ENCODE measurements at places on chromosomes 5 and 9. TPM values are rescaled to one million over a fixed set of nuclear protein-coding genes. Genes with fewer than 3 reads are reported as not detected.

The KIF24 gene
- total RNA-seq: 1.6 TPM

The ERAP2 gene
- 8.9 TPM for total RNA-seq

The HTR4 gene
- not detected for total RNA-seq

The ACTBL2 gene
- total RNA-seq: not detected

The LPAR1 gene
- total RNA-seq: 55.3 TPM

The PDLIM4 gene
- total RNA-seq: 99.9 TPM

The PPP2R2B gene
- 1.9 TPM for total RNA-seq

The ALAD gene
- 18.4 TPM for total RNA-seq

The GRIN1 gene
- total RNA-seq: 0.08 TPM

The ADRB2 gene
- total RNA-seq: 2.8 TPM

All from gastroesophageal sphincter (tissue), 4 donors.